ENCODE measurements at places on chromosomes 13 and 19.

- no peak for DNase-seq
Measured at GRCh38 chr13:36975172-36975571, 24.0 kb downstream of the ALG5 start.

GRCh38 chr13:80684217-80684991, 343.5 kb upstream of the SPRY2 start:
- no peak for DNase-seq

GRCh38 chr13:28161370-28161769, 23.0 kb downstream of the PAN3 start:
- DNase-seq: no peak

- DNase-seq: no peak
Measured at GRCh38 chr19:39525205-39525604, 7.4 kb downstream of the EID2B start.

DNA sequence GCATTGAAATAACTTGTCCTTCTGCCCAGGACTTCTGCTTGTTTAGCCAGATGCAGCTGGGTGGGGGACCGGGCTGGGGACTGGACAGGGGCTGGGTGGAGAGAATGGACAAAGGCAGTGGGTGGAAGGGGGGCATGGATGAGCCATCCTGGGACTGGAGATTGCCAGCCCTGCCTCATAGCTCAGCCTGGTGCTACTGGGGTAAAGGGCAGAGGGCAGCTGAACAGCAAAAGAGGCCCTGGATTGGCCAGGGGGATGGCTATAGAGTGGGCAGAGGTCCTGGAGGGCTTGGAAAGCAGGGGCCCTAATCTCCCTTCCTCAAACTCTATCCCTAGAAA, 17.7 kb upstream of the PLAUR start:
- no peak for DNase-seq

DNA sequence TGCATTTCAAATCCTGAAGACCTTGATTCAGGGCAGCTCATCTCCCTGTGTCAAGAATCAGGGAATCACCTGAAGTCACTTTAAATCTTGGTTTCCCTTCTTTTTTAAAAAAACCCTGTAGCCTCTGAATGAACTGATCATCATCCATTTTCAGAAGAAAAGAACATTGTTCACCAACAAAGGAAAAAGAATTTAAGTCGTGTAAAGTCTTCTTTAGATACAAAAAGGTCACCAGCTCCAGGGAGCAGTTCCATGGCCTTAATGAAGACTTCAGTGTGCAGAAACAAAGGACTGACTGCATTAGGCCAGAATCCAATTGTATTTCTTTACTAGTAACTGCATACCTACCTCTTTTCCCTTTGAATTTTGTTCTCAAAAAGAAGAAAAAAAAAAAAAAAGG, 245.0 kb downstream of the ABCC4 start:
- no peak for DNase-seq

GRCh38 chr19:13151605-13152355, 1.6 kb downstream of the IER2 start:
- peak; percentile 90 for DNase-seq

GRCh38 chr13:33272531-33273124, 12.9 kb downstream of the STARD13 start:
- no peak for DNase-seq

DNA sequence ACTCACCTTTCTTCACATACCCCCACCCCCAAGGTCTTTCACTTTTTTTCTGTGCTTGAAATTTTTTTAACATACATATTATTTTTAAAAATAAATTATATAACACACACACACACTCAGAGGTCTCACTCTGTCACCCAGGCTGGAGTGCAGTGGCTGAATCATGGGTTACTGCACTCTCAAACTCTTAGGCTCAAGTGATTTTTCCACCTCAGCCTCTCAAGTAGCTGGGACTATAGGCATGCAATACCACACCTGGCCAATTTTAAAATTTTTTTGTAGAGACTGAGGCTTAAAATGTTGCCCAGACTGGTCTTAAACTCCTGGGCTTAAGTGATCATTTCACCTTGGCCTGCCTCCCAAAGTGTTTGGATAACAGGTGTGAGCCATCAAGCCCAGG, 32.9 kb upstream of the ZNF429 start:
- DNase-seq: no peak

- DNase-seq: no peak
Measured at GRCh38 chr13:40599747-40600146, 66.7 kb downstream of the FOXO1 start.

- DNase-seq: no peak
Measured at GRCh38 chr13:41763782-41764181, 197.1 kb downstream of the VWA8 start.

- no peak for DNase-seq
Measured at GRCh38 chr19:15170345-15170744, 30.4 kb downstream of the NOTCH3 start.

- DNase-seq: no peak
Measured at GRCh38 chr19:7556696-7557315, 21.3 kb downstream of the PNPLA6 start.

DNA sequence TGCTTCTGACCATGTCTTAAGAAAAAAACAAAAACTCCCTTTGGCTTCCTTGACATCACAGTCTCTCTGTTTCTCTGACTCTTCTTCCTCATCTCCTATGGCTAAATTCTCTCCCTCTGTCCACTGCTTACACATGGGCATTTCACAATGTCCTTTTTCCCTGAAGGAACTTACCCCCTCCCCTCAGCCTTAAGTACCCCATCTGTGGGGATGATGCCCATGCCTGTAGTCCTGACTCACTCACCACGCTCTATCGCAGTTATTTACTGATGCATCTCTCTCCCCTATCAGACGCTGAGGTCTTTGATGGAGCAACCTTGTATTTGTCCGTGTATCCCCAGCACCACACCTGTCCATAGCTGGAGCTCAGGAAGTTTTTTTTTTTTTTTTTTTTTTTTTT, 32.4 kb downstream of the ACTN4 start:
- no peak for DNase-seq

- DNase-seq: no peak
Measured at GRCh38 chr13:22993148-22993547, 187.6 kb upstream of the SGCG start.

DNA sequence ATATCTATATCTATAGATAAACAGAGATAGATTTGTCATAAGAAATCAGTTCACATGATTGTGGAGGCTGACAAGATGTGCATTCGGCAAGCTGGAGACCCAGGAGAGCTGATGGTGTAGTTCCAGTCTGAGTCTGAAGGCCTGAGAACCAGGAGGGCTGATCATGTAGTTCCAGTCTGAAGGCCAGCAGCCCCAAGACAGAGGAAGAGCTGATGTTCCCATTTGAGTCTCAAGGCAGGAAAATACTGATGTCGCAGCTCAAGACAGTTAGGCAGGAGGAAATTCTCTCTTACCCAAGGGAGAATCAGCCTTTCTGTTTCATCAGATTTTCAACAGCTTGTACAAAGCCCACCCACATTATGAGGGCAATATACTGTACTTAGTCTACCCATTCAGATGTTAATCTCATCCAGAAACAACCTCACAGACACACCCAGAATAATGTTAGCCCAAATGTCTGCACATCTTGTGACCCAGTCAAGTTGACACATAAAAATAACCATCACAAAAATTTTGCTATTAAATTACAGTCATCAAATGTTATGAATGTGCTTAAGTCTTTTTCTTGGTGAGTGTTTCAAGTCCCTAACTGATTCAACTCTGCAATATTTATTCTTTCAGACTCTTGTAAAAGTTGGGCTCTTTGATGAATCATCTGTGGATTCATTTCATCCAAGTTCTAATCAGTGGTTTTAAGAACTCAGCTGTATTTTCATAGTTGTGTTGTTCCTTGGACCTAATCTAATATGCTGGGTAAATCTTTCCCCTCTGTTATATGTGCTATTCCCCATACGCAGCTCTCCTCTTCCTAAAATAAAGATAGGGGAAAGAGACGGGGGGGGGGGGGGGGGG, 22.7 kb upstream of the LRCH1 start:
- DNase-seq: no peak

GRCh38 chr13:46405457-46405856, 18.4 kb upstream of the RUBCNL start:
- DNase-seq: no peak

- DNase-seq: no peak
Measured at GRCh38 chr19:53546758-53547513, 9.0 kb downstream of the ZNF331 start.

DNA sequence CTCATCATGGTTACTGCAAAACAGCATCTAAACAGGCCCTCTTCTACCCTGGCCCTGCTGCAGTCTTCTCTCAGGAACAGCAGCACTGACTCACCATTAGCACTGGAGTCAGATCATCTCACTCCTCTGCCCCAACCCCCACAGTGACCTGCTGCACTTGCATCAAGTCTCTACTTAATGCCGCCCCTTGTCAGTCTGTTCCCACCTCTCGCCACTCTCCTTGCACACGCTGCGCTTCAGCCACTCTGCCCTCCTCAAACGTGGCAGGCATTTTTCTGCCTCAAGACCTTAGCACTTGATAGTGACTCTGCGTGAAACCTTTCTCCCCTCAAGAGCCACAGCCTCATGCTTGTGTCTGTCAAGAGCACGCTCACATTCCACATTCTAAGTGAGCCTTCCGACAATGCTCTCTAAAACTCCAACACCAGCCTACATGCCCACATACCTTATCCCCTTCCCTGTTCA, 22.1 kb downstream of the MIPEP start:
- no peak for DNase-seq

DNA sequence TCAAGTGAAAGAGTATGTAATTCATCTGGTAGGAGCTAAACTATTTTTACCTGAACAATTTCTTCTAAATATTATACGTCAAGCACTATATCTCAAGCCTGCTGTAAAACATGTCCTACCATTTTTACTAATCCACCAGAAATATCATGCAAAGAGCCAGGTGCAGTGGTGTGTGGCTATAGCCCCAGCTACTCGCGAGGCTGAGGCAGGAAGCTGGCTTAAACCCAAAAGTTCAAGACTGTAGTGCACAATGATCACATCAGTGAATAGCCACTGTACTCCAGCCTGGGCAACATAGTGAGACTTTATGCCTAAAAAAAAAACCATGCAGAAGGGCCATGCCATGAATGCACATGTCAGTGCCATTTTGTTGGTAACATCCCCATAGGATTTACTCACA, 20.7 kb upstream of the CLN5 start:
- DNase-seq: no peak

DNA sequence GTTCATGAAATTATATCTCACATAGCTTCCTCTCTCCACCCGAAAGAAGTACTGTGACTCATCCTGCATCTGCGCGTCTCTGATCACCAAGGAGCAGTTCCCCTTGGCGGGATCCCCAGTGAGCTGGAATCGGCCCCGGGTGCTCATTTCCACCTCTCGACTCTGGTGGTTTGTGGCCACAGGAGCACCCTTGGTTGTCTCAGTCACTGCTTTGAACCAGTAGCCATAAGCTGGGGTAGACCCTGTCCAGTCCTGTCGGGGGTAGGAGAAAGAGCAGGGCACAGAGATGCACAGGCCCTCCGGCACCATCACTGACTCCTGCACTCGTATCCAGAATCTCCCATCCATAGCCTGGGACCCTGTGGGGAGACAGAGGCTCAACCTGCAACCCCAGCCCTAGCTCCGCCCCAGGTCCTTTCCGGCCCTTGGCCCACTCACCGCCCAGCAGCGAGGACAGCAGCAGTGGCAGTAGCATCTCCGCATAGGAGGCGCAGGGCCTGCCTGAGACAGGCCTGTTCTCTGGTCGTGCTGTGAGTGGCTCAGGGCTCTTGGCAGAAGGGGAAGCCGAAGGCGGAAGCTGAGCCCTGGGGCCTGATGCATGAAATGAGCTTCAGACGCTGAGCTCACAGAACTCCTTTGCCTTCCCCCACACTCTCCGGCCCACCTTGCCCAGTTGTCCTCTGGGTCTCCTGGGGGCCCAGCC, at the start of gene SIGLEC10:
Gene SIGLEC10 (minus strand): TSS at position 536 of the 703 bp plus-strand sequence. CDS start 61 bp downstream, at position 475.
- no peak for DNase-seq

DNA sequence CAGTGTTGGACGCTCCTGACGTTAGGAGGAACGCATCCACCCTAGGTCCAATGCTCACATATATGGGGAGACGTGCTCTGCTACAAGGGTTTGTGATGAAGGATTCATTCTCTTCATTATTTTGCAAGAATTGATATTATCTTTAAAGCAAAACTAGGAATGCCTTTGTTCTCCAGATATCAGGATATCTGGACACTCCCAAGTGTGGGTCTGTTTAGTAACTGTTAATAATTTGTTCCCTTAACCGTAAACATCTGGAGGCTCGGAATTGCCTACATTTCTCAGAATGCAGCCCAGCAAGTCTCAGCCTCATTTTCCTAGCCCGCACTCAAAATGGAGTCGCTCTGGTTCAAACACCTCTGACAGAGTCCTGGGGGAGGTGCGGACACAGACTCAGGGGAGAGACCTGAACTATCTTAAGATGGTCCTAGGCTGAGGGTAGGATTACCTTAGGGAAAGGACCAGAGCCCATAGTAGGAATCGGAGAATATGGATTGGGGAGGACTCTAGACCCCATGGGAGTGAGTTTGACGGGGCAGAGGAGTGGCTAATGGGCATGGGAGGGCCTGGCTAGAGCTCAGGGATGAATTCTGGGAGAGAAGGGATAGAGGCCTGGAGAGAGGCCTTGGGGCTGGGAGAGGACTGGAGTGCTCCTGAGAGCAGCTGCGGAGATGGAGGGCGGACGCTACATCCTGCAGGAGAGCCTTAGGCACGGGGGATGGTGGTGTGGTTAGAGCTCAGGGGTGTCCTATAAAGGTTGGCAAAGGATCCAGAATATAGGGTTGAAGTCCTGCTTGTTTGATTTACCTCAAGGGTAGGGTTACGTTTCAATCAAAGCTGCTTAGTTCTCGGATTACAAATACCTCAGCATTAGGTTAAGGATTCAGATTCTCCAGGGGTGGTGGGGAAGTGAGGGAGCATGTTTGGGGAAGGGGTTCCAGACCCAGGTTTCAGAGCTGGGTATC, 43.2 kb downstream of the ZNF331 start:
- no peak for DNase-seq

Measured in stimulated activated CD8-positive, alpha-beta memory T cell treated with anti-CD3 and anti-CD28 coated beads, Interleukin-2, amount 100 ng/mL, for 1 hour (primary cell).